NCI-H2107 (cell line): ENCODE measurements at places on chromosomes 16 and 17.

GRCh38 chr17:37490638-37491614 lies 1.2 kb downstream of the DUSP14 start:
- DNase-seq = no peak

DNA sequence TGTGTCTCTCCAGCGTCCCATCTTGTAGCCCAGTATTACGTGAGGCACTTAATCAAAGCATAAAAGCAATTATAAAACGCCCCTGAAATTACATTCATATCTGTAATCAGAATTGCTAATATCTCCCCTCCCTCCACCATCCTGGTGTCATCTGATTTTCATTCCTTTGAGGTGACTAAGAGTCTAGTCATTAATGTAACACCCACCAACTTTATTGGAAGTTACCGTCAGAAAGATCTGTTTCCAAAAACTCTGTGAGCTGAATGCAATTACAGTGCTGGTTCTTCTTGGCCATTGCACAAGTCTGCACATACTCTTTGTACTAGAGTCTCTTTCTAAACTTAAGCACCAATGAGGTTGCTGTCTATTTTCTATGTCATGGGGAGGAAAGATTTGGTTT lies 12.5 kb upstream of the MAF start:
- DNase-seq = no peak

DNA sequence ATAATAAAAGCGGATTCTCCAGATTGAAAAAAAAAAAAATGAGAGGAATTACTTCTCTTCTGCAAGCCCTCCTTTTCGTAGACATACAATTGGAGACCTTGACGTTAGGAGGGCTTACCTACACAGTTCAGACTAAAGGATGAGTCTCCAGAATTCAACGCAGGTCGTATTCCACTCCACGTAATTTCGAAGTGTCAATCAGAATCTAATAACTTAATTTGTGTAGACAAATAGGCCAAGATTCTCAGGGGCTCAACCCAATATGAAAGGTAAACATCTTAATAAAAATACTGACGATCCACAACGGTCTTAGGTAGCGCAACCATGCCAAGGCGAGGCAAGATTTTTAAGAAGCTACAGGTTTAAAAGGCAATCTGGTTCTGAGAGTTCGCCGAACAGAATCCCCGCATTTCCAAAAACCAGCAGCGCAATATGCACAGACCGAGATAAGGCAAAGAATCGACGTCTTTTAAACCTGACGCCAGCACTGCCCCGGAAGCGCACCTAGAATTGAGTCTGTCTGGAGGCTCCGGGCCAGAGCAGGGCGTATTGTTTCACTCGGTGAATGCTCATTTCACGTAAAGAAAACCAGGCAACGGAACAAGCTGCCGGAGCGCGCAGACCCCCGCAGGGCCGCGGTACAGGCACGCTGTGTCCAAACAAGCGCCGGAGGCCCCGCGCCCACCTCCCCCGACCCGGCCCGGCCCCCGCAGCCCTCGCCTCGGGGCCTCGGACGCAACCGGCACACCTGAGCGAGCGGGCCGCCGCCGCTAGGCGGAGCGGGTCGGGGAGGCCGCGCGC lies 623 bp downstream of the MBTPS1 start:
- DNase-seq = no peak

- no peak for DNase-seq
These were observed 24.4 kb upstream of the ERN1 start for GRCh38 chr17:64154313-64154695.

GRCh38 chr16:70685938-70686375 lies at the start of gene MTSS2:
MTSS2 (minus strand) TSS chr16:70686053; CDS start chr16:70685791, 262 bp downstream.
- DNase-seq = peak; percentile 84

- no peak for DNase-seq
These were observed 44.1 kb downstream of the GTF3C1 start for GRCh38 chr16:27505297-27506236.
